ENCODE measurements at places on chromosomes 6 and 20.

DNA sequence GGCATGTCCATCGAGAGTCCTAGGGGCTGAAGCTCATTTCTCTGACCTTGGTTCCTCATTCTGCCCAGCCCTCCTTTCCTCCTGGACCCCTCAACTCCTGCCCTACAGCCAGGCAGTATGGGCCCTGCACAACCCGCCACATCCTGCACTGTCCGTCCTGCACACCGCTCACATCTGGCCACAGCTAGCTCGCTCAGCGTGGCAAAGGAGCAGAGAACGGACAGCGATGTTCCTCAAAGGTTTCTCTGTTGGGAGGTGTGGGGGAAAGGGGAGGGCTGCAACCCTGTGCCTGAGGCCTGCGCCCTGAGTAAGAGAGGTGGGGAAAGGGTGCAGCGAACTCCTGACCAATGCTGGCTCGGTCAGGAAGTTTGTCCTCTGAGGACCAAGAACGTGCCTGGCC is 90.1 kb downstream of the PXDC1 start:
- no peak for DNase-seq

DNA sequence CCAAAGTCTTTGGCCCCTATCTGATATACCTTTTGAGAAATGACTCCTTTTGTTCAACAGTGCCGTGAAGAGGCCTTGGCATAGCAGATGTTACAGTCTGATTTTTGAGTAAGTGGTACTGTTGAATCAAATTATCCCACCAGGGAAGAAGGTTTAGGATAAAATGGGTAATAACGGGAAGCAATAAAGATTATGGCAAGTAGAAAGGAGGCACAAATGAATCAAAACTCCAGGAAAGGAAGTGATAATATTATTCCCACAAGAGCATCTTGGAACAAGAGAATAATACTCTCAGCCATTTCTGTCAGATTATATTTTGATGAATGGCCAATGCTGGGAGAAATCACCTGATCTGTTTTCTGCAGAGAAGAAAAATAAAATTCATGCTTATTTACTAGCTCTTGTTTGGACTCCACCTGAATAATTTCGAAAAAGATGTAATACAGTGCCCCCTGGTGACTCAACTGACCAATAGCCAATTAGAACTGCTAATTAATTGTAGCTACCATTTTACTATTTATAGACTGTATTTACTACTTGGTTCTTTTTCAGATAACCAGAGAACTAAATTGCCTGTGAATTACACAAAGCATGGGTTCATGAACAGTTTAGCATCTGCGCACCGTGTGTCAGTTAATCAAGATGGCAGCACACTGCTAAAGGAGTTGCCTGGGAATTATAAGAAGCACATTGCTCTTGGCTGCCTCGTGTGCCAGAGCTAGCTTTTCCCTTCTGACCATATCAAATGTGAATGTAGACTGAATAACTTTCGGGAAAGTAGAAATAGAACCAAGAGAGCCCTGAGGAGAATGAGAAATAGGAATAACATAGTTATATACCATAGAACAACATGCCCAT is 78.5 kb upstream of the TRDN start:
- DNase-seq = no peak

- no peak for DNase-seq
These were observed 20.7 kb downstream of the TXLNB start for GRCh38 chr6:139271056-139271455.

DNA sequence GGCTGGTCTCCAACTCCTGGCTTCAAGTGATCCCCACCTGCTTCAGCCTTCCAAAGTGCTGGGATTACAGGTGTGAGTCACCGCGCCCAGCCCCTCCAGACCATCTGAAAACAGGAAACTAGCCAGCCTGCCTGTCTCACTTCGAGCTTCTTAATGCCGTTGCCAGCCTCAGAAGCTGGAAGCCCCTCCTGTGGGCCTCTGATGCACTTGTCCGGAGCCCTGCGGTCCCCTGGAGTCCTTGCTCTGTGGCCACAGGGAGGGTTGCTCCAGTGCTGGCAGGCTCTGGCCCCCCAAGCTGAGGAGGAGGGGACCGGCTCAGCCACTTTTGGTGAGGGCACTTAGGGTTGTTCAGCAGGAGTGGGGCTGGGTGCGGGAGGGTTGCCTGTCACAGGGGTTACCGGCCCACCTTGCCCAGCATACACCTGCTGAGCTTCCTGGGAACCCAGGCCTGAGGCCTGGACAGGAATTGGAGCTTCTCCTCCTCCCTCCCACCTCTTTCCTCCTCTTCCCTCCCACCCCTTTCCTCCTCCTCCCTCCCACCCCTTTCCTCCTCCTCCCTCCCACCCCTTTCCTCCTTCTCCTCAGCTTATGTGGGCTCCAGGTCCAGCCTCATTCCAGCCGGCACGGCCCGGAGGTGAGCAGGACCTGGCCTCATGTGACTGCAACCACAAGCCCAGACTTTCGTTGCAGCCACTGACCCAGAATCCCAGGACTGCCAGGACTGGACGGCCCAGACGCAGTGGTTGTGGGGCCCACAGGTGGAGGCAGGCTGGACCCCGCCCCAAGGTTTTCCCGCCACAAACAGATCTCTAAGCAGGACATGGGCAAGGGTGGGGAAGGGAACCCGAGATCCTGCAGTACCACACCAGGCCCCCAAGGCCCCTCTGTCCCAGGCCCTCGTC is 9.4 kb upstream of the BIRC7 start:
- no peak for DNase-seq

DNA sequence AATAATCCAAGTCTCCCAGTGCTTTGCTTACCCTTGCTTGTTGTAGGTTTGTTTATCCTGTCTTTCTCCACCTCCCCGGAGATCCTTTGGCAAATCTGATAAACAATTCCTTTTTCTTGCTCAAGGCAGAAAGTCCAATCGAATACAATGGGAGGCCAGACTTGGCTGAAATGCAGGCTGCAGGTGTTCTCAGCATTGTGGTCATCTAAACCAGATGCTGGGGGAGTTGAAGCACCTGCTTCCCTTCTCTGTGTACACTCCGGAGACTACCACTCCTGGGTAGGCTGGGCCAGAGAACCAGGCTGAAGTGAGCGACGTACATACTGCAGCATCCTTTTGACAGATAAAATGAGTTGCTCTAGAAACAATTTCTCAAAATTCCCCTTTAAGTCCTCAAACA is 82.6 kb upstream of the PREP start:
- no peak for DNase-seq

GRCh38 chr6:6352772-6353171 is 32.3 kb upstream of the F13A1 start:
- DNase-seq = no peak

DNA sequence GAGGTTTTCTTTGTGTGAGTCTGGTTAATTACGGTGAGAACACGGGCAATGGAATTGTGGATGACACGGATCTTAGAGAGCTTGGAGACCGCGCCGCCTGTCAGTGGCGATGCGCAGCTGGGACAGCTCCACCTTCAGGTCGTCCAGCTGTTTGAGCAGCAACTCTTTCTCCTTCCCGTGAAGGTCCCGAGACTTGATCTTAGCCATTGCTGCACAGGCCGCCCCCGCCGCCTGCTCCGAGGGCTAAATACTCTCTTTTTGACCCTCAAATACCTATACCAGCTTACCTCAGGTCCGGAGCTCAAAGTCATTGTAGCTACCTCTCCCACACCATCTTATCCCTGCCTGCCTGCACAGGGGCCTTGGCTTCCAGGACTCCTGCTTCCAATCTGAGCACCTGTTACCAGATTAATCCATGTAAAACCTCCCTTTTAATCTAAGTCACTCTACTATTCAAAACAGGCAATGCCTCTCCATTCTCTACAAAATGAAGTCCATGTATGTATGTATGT is 100.2 kb downstream of the PREP start:
- no peak for DNase-seq

DNA sequence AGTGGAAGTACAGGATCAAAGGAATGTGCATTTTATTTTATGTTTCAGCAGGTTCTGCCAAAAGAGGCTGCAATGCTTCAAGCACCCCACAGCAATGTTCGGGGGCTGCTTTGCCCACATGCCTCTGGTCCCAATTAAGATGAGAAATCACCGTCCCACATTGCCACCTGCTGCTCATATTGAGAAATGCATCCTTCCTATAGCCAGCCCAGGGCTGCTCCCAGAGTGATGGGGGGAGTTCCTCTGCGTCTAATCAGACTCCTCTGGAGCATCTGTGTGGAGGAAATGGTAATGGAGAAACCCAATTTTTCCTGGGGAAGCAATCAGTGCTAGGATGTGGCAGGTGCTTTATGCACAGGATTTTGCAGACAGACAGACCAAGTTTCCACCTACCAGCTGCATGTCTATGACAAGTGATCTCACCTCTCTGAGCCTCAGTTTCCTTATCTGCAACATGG is 33.7 kb downstream of the PTGIS start:
- peak; percentile 46 for DNase-seq

DNA sequence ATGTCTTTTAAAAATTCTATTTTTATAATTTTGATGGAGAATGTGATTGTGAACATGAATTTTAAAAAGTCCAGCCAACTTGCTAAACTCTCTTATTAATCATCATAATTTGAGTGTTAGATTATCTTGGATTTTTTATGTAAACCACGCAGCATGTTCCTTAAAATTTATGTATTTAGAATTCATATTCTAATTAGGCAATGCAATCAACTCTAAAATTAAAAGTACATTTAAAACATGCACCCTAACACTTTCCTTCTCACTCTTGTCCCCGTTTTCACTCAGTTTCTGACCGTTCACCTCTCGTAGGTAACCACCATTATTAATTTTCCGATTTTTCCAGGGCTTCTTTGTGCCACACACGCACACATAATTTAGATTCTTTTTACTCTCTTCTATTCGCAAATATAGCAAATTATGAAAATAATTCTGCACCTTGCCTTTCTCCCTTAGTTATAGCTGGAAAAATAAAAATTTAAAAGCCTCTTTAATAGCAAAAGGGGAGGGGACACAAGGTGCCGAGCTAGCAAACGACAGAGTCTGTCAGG is 329 bp upstream of the ZKSCAN3 start:
- DNase-seq = no peak

GRCh38 chr20:51460569-51461265 is 81.8 kb downstream of the NFATC2 start:
- no peak for DNase-seq

DNA sequence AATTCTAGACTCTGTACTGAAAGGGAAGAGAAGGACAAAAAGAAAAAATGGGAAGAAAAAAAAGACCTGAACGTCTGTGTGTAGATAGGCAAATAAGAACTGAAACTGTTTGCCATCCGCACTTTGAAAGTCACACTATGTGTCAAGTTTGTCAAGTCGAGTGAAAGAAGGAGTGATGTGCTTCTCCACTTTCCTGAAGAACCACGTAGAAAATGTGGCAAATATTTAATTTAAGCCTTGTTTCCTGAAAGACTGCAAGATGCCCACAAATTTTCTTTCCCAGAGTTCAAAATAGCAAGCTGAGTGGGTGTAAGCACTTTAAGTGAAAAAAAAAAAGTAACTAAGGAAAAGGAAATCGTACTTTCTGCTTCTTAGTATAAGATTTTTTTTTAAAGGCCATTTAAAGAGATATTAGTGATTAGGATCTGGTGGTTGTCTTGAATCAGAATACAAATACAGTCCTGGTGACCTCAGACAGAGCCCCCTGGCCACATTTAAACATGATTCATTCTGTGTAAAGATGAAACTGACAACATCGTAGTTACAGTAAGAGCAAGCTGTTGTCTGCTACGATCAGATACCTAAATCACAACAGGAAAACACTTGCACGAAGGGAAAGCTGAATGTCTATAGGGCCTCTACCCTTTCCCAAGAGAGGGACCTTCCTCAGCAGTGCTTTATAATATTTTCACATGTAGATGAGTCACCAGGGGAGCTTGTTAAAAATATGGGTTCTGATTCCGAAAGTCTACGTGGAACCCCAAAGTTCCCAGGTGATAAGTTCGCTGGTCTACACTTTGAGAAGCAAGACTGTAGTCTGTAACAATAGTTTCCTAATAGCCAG is 102.3 kb downstream of the HIVEP2 start:
- no peak for DNase-seq

DNA sequence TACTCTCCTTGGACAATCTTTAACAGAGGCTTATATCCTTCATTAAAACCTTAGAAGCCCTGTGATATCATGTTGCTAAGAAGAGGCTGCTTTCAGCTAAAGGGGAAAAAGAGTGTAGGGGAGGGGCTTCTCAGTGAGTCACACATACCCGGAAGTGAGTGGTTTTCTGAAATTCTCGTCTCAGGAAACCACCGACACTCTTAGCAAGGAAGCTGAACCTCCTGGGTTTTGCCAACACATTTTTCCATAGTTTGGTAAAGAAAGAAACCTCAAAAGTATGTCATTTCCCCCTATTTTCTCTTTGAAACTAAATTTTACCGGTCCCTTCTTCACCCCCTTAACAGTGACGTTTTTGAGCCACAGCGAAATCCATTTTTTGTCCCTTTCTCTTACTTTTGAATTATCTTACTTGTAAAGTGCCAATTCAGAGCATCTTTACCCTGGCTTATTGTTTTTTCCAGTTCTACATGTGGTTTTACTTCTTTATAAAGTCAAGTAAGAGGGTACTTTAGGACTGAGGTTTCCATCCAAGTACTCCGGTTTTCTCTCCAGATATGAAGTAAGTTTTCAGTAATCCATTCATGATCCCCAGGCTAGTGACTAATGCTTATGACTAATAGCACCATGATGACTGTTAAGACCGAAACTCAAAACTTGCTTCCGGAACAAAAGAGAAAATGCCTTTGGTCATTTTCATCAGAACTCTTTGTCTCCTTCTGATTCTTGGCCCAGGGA is 219.3 kb downstream of the ARHGAP18 start:
- no peak for DNase-seq

GRCh38 chr6:27791182-27791943 is 120.8 kb downstream of the OR2B2 start:
- no peak for DNase-seq

DNA sequence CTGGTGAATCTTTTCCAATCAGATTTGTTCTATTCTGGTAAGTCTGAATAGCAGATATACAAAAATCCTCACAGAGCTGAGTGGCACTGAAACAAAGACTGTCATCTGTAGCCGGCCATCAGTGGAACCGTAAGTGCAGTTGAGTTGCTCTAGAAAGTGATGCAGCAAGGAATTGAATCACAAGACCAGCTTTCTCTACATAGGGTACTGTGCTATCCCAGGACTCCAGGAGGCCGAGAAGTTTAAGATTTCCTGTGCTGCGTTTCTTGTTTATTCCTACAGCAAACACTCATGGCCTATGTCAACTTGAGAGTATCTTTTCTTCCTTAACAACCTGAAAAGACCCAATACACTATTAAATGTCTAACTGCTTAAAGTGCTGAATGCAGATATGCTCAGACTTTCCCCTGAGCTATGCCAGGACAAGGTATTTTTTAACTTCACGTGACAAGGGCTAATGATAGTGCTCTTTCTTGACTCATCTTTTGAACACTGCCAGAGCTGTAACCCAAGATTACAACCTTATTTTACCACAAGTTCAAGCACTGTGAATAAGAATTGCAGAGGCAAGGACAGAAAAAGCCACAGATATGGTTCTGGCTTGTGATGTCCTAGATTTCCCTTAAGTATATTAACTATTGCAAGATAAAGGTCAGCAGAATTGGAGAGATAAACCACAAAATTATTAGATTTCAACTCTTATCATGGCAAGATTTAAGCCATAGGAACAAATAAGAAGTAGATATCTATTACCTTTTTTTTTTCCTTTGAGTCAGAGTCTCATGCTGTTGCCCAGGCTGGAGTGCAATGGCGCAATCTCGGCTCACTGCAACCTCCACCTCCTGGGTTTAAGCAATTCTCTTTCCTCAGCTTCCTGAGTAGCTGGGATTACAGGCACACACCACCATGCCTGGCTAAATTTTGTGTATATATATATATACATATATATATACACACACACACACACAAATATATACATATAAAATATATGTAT is 71.6 kb downstream of the GJA1 start:
- DNase-seq = no peak
